ENCODE measurements at places on chromosomes 1 and 21.

DNA sequence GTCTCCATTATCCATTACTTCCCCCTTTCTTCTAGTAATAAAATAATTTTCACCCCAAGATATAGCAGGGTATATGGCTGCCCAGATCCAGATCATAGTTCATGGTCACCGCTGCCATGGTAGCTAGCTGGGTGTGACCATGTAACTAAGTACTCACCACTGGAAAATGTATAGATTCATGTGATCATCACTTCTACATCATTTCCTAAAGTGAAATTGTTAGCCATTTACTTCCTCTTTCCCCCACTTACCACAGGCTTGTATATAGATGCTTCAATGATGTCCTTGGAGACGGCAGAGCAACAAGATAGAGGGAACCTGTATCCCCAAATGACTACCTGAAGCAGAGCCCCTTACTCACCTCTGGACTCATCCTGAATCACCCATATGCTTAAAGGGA, 22.7 kb upstream of the EYA3 start:
- DNase-seq: no peak

DNA sequence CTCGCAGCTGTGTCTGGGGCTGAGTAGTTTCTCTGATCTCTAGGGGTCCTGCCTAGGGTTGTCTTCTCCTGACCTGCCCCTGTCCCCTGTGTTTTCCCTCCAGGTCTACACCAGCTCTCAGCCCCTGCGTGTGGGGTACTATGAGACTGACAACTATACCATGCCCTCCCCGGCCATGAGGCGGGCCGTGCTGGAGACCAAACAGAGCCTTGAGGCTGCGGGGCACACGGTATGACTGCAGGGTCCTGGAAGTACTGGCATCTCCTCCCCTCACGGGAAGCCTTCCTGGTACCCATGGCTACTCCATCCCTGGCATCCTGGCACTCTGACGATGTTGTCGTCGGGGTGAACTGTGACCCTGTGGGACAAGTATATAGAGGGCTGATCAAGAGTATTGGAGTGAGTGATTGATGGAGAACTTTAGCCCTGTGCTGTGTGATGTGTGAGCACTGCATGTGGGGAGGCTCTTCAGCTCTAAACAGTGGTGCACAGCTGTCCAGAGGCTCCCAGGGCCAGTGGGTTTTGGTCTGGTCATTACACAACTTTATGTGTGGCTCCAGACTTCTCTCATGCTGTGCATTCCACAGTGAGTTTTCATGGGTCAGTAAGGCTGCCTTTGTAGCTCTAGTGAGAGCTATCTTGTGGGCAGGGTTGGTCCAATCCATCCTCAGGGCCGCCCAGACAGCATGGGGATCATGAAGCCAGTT, 14.4 kb downstream of the FAAH start:
- peak; percentile 58 for DNase-seq

DNA sequence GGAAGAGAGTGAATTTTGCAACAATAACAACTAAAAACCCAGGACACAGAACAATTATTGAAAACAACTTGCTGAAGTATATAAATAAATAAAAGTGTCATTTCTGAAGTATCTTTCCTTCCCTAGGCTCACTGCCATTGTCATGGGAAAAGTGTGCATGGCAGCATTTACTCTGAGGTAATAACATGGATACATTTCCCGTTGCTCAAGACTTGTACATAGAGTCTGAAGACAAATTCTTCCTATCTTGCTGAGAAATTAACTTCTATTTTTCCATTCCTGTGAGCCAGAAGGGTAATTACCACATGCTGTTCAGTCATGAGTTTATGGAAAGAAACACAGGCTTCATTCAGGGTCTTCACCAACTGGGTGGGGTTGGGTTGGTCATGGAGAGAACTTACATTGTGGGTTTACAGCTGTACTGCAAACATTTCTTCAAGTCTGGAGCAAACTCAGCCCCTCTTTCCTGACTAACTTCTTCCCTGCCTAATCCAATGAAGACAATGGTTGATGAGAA, 32.2 kb downstream of the ST6GALNAC3 start:
- DNase-seq: no peak

DNA sequence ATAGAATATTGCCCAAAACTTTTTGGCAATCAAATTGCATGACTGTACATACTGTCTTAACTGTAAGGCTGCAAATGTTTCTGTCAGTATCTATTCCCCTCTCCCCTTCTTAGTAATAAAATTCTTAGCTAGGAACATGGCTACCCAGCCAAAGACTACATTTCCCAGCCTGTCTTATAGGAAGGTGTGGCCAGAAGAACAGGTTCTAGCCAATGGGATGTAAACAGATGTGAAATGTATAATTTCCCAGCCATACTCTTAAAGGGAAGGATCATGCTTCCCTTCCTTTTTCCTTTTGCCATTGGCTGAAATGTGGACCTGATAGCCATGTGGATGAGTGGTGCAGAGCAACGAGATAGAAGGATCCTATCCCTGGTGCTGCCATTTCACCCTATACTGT, 7.0 kb upstream of the HIVEP3 start:
- DNase-seq: no peak

GRCh38 chr1:95370691-95371562, 136.9 kb downstream of the RWDD3 start:
- no peak for DNase-seq

DNA sequence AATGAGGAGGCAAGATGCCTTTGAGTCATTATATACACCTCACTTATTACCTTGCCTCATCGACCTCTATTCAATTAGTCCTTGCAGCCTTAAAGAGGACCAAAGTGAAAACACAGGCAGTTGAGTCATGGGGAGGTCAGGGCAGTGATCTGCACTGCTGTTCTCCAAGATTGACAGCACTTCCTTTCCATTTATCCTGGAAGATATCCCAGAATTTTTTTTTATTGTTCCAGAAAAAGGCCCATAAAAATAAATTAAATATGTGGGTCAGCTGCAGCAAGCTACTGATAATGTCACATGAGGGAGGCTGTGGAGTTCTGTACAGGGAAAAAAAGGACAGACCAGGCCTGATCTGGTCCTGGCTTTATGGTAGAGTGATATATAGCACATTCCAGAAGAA, 33.2 kb upstream of the CDC42BPA start:
- DNase-seq: no peak

DNA sequence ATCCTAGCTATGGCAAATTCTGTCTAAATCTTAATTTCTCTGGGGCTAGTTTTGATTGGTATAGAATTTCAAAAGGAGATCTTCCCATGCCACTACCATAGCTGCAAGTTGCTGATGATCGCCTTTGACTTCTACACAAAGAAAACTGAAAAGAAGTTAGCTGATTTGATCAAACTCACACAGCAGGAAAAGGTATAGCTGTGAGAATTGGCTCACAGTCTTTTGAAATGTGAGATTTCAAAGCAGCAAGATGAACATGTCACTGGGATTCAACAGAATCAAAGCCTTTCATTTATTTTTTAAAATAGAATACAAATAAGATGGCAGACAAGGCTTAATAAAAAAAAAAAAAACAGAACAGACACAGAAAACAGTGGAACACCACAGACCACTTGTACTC, 7.5 kb upstream of the RGS1 start:
- DNase-seq: no peak

DNA sequence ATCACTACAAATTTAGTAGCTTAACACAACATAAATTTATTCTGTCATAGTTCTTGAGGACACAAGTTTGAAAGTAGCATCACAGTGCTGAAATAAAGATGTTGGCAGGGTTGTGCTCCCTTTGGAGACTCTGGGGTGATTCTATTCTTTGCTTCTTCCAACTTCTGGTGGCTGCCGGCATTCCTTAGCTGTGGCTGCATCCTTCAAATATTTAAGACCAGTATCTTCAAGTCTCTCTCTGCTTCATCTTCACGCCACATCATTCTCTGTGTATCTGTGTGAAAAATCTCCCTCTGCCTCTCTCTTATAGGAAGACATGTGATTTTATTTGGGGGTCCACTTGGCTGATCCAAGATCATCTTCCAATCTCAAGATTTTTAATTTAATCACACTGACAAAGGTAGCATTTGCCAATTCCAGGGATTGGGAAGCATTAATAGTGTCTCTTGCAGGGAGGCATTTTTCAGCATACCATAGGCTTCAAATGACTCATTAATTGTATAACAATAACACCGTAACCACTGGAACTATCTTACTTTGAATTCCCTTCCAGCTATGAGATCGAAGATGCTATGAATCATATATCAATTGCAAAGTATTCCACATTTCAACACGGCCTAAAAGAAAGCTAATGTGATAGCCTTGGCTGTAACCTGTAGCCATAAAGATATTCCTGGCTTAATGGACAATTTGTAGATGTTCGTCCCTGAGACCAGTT, 74.6 kb downstream of the DPT start:
- no peak for DNase-seq

- DNase-seq: no peak
Measured at GRCh38 chr1:179026813-179027669, 1.3 kb downstream of the FAM20B start.

- DNase-seq: no peak
Measured at GRCh38 chr1:30818568-30819243, 61.1 kb upstream of the LAPTM5 start.

DNA sequence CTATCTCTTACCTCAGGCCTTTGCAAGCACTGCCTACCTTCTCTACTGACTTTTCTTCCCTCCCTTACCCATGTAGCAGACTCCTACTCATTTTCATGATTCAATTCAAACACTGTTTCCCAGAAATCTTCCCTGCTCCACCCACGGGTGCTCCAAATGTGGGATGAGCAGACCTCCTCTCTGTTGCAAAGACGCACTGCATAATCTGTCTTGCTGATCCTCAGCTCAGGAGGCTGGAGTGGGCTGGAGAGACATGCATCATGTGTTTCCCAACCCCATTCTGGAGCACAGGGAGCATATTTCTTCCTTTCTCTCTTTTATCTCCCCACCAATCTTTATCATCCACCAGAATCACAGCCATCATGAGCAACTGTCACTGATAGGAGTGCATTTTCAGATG, 459.9 kb upstream of the NFIA start:
- DNase-seq: no peak

GRCh38 chr1:24195136-24195535, 8.0 kb upstream of the IFNLR1 start:
- no peak for DNase-seq

DNA sequence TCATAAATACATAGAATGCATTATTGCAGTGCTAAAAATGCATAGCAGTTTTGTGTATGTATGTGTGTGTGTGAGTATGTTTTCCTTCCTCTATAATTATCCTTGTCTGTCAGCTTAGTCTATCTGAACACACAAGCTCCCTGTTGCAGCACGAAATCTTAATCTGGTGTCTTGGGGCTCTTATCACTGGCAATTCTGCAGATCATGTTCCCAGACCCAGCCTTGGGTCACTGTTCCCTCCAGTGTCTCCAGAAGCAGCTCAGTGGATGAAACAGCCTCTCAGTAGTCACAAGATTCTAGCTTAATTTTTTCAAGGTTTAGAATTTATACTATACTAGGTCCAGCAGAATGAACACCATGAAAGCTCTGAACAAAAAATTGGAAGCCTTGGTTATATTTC, 777.9 kb downstream of the MRPL39 start:
- DNase-seq: no peak

- no peak for DNase-seq
Measured at GRCh38 chr1:211529453-211529852, 37.5 kb upstream of the RD3 start.

DNA sequence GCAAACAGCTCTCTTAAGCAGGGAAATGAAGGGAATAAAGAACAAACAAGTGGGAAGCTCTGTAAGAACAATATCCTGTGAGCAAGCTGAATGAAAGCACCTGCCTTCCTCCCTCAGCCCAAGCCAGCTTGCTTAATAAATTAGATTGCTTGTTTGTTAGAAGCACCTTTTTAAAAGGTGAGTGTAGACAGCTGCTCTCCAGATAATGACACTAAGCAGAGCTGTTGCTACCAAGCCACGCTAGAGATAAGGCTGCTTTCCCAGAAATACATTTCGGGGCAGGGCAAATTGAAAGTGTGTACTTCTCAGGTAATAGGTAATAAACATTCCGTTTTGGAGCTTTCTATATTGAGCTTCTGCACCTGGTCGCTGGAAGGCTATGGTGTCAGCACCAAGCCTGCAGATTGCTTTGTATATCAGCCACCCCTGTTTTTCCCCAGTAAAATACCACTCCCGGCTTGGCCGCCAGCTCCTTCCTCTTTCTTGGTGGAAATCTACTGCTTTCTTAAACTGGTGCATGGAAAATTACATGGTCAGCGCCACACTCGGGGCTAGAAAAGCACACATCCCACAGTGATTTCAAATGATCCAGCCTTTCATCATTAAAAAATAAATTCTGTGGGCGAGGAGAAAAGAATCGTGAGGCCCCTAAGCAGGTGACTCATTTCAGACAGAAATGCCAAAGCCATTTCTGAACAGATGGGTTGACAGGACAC, 151.3 kb downstream of the ETS2 start:
- no peak for DNase-seq

Measured in AG08396 (cell line).